NCI-H774 (cell line): ENCODE measurements at places on chromosomes 11 and 22.

DNA sequence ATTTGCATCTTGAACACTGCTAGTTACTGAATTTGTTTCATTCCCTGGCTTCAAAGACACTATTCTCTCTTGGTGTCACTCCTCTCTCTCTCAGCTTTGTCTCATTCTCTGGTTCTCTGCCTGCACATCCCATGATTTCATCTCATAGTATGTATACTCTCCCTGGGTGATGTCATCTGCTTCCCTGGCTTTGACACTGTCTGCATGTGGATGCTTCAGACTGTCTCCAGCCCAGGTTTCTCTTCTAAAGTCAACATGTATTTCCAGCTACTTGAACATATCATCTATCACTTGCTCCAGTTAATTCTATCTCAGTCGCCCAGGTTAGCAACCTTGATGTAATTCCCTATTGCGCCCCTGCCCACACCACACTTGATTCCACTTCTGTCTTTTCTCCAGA is 9.3 kb upstream of the ACAT1 start:
- no peak for DNase-seq

DNA sequence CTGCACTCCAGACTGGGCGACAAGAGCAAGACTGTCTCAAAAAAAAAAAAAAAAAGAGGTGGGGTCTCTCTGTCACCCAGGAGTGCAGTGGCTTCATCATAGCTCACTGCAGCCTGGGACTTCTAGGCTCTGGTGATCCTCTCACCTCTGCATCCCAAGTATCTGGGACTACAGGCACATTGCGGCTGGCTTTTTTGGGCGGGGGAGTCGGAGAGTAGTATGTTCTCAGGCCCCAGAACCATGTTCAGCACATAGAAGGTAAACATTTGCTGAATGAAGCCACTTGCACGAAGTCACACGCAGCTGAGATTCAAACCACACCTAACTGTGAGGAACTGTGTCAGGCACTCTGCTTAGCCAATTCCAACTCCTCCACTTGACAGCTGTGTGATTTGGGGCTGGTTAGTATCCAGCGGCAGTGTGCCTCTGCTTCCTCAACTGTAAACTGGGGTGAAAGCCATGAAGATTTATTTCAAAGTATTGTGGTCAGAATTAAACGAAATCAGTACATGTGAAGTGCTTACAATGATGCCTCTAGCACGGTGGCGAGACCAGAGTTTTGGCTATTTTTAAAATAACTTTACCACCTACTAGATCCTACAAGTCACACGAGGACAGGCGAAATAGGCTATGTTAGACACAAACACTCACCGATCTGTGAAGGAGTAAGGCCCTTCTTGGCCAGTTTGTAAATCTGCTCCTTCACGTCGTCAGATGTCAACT is 789 bp downstream of the RPS13 start:
- DNase-seq: no peak

DNA sequence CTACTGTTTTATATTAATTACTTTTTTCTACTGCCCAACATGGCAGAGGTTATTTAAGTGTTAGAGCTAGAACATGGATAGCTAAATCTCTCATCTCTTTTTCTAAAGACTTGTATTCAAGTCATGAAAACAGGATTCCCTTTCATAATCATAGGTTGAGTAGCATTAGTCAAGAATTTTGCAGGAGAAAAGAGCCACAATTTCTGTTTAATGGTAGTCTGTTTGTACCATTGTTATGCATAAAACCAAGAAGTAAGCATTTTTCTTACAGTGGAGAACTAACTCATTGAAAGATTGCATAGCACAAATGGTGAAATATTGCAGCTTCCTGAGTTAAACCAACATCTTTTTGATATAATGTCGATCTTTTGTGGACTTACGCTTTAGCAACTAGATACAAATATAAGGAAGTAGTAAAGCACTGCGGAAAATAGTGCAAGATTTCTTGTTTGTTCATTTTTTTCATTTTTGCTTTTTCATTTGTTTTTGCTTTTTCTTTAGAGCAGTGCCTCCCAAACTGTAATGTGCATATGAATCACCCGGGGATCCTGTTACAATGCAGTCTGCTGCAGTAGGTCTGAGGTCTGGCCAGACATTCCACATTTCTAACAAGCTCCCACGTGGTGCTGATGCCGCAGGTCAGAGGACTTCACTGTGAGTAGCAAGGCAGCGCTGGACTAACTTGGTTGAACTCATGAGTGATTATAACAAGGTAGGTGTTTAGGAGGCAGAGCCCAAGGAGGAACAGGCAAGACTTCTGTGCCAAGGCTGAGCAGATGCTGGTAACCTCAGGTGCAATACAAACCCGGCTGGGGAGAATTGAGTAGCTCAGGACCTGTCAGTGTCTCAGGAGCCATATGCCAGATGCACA is 4.6 kb downstream of the ETS1 start:
- DNase-seq: no peak

DNA sequence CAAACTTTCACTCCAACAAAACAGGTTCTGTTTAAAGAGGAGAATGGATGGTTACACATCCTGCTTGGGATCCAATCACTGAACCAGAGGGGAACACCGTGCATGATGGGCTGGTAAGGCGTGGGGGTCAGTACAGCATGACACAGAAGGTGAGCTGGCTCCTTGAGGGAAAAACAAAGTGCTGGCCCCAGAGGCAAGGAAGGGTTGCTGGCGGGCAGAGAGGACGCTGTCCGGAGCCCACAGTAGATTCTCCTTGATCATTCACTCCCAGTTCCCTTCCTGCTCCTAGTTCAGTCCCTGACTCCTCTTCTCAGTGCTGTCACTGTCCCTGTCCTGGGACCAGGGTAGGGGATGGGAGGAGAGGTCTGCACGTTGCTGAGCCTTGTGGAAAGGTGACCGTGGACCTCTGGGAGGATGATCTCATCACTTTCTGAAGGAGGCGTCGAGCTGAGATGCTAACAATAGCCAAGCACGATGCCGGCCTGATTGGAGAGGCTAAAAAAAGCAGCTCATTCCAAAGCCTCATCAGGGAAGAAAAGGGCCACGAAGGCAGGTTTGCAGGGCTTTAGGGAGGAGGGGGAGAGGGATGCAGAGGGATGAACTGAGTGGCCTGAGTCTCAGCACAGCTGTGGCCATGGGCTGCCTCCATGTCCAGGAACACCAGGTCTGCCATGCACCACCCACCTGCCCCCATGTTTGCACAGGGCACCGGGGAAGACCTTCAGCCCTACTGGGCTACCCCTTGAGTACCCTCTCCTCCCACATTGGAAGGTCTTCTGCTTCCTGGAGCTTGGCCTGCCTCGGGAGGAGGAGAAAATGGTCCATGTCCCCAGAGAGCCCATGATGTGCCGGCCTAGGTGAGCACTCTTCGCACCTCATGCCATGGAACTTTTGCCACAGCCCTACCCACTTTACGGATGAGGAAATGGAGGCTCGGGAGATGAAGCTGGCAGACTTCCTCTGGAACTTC is 72.7 kb upstream of the RTL6 start:
- DNase-seq: no peak

GRCh38 chr11:73288873-73289707 is 17.0 kb downstream of the P2RY6 start:
- peak; percentile 52 for DNase-seq

- DNase-seq: no peak
Measured at GRCh38 chr11:72685560-72686480, 11.6 kb upstream of the PDE2A start.

DNA sequence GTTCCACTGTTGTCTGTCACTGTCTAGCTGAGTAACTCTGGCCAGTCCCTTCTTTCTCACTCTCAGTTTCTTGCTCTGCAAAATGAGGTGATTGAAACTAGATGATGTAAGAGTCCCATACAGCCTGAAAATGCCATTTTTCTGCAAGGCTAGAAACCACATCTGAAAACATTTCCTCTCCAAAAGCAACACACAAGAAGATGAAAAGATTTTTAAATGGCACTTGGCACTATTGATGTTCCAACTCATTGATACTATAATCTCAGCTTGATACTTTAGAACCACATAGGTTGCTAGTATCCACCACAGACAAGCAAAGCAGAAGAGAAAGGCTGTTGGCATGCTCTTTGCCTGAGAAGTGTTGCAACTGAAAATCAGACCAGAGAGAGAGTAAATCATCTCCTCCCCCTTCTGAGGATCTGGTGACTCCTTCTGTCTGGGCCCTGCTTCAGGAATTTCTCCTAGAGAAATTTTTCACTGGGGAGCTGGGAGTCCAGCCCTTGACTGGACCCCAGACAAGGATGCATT is 1217.9 kb downstream of the LRRC4C start:
- no peak for DNase-seq

GRCh38 chr11:35623621-35624168 is 5.4 kb downstream of the FJX1 start:
- no peak for DNase-seq

DNA sequence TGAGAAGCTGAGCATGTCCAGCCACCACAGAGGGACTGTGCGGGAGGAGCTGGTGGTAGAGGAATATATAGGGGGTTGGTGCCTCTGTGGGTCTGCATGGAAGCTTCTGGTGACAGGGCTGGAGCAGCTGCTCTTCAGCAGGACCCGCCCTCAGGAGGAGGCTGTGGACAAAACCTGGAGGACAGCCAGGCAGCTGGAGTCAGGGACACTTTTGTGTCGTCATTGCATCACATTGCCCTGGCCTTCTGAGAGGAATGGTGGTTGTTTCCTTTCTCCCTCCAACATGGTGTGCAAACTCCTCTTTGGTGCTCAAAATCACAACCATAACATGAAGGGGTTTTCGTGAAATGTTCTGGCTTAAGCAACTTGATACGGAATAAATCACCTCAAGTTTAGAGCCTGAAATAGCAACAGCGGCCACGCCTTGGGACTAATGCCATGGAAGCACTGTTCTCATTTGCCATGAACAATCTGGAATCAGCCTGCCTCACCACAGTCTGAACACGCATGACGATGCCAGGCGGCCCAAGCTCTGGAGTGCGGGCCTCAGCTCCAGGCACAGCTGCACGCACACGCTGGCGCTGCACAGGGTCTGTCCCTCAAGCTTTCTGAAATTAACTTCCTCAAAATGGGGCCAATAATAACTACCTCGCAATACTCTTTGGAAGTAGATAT is 17.1 kb upstream of the CSRP3 start:
- no peak for DNase-seq

DNA sequence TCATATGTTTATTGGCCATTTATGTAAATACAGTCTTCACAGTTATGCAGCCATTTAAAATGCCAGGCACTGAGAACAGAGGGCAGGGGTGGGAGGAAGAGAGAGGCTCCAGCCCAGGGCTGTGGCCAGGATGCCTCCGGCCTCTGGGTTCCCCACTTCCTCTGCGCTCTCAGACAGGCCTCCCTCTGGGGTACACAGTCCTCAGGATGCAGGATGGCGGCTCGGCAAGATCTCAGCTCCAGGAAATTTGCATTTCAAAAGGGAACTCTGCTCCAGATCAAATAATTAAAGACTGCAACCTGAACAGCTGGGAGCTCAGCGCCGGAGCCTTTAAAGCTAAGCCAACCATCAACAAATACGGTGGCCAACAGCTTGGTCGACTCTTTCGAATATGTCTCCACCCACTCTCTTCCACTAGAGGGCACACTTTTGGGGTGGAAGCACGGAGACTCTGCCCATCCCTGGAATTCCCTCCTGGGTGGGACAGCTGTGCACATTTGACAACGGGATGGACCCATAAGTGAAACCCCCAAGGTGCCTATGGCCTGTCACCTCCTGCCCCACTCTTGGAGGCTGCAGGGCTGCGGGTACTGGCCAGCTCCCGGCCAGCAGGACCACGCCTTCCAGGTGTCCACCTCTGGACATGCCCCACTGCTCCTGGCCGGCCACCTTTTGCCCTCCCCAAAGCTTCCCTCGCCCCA is 1044.7 kb downstream of the BRD1 start:
- no peak for DNase-seq

GRCh38 chr11:118961189-118961588 is 5.1 kb downstream of the UPK2 start:
- no peak for DNase-seq

DNA sequence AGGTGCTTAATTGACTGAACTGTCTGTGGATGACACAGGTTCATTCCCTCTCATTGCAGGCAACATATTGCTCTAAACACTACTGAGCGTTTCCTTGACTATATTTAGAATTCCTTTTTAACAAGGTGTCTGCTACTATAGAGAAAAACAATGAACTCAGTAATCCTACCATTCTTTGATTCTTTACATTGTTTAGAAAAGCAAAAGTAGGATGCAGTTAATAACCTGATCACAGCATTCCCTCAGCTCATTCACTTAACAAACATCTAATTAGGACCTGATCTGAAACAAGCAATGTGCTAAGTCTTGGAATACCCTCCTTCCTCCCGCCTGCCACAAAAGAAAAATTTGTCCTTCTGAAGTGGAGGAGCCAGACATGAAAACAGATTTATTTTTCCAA is 313.1 kb downstream of the LRRC4C start:
- DNase-seq: no peak

DNA sequence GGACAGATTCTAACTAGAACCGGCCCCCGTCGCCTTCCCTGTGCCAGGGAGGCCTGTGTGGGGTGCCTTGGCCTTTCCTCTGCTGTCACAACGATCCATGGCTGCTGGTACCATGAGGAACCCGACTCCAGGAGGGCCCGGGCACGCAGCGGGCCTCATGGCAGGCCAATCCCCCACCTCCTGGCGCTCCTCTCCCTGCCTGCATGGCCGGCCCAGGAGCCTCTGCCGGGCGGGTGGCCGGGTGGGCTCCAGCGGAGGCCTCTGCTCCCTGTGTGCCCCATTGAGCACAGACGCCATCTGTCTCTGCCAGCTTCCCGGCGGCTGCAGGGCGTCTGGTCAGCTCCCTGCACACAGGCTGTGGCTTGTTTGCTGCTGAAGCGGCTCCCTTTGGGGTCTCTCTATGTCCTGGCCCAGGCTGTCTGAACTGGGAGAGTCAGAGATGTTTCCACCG is 86.5 kb downstream of the MYEOV start:
- DNase-seq: no peak

DNA sequence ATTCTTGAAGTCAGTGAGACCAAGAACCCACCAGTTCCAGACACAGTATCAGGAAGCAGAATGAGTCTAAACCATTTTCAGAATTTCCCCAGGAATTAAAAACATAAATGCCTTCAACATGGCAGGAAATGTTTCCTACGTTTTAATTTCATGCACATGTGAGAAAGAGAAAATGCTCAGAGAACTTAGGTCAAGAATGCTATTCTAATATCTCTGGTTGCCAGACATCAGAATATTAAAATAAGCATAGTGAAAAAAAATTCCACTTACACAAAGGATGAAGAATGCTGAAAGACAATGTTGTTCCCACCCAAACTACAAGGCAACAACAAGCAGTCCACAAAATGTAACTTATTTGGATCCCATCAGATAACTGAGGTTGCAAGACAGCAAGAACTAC is 104.8 kb downstream of the RAB38 start:
- DNase-seq: no peak

- DNase-seq: no peak
Measured at GRCh38 chr11:113260096-113260425, 54.3 kb upstream of the TTC12 start.

- DNase-seq: no peak
Measured at GRCh38 chr22:49068861-49069500, 758.7 kb downstream of the BRD1 start.

- no peak for DNase-seq
Measured at GRCh38 chr11:68504432-68505066, 44.0 kb downstream of the PPP6R3 start.

- no peak for DNase-seq
Measured at GRCh38 chr11:18310800-18311340, 11.1 kb downstream of the HPS5 start.

- DNase-seq: no peak
Measured at GRCh38 chr22:18085188-18085587, 7.4 kb downstream of the PEX26 start.

- no peak for DNase-seq
Measured at GRCh38 chr11:133895061-133895479, 49.8 kb upstream of the SPATA19 start.
